ENCODE measurements at places on chromosomes 1 and 21. TPM values are rescaled to one million over a fixed set of nuclear protein-coding genes. Genes with fewer than 3 reads are reported as not detected.

- H3K36me3 ChIP-seq = peaks cover 18% of the 10 kb centered on the region
- H3K4me1 ChIP-seq = peaks cover 22% of the 10 kb centered on the region
- H3K27ac ChIP-seq = no peak overlapping the region
- peak; percentile 23 for DNase-seq
- peaks cover 29% of the 10 kb centered on the region for H3K27me3 ChIP-seq
- peak overlapping the region; percentile 92 for H3K4me3 ChIP-seq
Measured at GRCh38 chr1:3651026-3651929, 1.0 kb upstream of the TP73 start.

DNA sequence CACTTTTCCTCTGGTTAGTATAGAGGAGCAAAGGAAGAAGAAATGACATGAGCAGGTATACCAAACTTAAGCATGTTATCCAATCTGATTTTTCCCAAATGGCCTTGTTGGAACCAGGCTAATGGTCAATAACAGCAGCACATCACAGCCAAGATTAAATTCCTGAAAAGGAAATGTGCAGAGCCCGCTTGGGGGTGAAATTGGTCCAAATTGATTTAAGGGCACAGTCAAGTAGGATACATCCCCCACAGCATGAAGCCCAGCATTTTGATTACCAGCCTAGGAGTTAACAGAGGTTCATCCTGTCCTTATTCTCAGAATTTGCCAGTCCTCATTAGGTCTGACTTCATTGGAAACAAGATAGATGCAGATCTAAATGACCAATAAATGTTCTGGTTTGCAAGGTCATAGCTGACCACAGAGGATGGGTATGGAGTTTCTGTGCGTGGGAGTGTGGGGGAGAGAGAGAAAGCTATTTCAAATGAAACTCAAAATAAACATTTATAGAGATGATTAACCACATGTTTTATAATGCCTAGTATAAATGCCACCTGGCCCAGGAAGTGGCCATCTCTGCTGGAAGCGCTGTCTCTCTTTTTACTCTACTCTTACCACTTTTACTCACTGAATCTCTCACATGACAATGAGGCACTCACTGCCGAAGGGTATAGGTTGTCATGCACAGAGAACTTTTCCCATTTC is 38.7 kb downstream of the RGS5 start:
- no peak overlapping the region for H3K27ac ChIP-seq
- no peaks in the 10 kb centered on the region for H3K4me1 ChIP-seq
- no peaks in the 10 kb centered on the region for H3K27me3 ChIP-seq
- DNase-seq = no peak
- no peaks in the 10 kb centered on the region for H3K36me3 ChIP-seq
- no peak overlapping the region for H3K4me3 ChIP-seq

DNA sequence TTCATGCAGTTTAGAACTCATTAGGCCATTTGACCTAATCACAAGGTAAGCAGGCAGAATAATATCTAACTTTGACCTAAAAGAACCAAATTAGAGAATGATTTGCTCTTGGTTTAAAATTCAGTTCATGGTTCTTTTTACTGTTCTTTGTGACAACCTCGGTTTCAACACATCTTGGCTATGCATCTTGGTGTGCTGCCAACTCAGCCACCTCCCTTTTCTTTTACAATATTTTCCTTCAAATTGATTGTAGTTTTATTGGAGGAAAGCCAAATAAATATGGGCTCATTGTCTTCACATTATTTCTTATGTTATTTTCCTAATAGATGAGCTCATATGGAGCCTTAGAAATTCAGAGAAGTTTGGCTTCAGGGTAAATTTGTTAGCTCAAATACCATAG is 338.3 kb downstream of the SIPA1L2 start:
- no peak overlapping the region for H3K27ac ChIP-seq
- DNase-seq = no peak
- no peaks in the 10 kb centered on the region for H3K36me3 ChIP-seq

GRCh38 chr1:203619091-203619780 is 7.4 kb upstream of the ATP2B4 start:
- no peak overlapping the region for H3K4me3 ChIP-seq
- DNase-seq = no peak
- H3K4me1 ChIP-seq = no peaks in the 10 kb centered on the region

- DNase-seq = no peak
- no peak overlapping the region for H3K27ac ChIP-seq
- H3K36me3 ChIP-seq = no peaks in the 10 kb centered on the region
- H3K27me3 ChIP-seq = no peaks in the 10 kb centered on the region
Measured at GRCh38 chr1:212684521-212685090, 15.0 kb downstream of the BATF3 start.

GRCh38 chr1:226029093-226029496 is 30.0 kb upstream of the SDE2 start:
- H3K4me1 ChIP-seq = peaks cover 3% of the 10 kb centered on the region
- no peaks in the 10 kb centered on the region for H3K36me3 ChIP-seq
- no peak for DNase-seq
- H3K27me3 ChIP-seq = no peaks in the 10 kb centered on the region
- no peak overlapping the region for H3K27ac ChIP-seq
- no peak overlapping the region for H3K4me3 ChIP-seq

DNA sequence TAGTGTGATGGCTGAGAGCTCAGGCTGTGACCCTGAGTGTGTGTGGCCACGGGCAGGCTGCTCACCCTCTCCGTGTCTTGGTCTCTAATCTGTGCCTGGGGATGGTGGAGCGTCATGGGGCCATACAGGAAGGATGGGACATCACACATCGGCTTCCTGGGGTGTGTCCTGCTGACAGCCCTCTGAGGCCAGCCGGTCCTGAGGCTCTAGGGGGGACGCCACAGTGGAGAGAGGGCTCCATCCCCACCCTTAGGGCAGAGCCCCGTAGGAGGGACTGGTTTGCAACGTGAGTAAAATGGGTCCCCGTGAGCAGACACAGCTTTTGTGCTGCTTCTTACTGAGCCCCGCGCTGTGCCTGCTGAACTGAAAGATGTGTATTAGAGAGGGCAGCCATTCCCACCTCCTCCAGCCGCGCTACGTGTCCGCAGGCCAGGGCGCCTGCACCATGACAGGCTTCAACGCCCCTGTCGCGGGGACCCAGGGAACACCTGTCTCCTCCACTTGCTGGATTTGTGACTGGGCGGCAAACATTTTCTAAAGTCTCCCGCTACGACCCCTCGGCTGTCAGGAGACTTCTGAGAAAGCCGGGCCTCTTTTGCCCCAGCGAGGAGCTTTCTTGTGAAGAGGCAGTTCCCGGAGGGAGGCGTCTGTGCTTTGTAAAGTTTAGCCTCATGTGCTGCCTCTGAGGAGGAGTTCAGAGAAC is 8.1 kb downstream of the COL18A1 start:
- H3K27ac ChIP-seq = peak overlapping the region; percentile 97
- peaks cover 34% of the 10 kb centered on the region for H3K4me1 ChIP-seq
- no peak overlapping the region for H3K4me3 ChIP-seq
- H3K27me3 ChIP-seq = no peaks in the 10 kb centered on the region
- peak; percentile 20 for DNase-seq
- no peaks in the 10 kb centered on the region for H3K36me3 ChIP-seq

- H3K4me1 ChIP-seq = peaks cover 12% of the 10 kb centered on the region
- H3K36me3 ChIP-seq = no peaks in the 10 kb centered on the region
- no peaks in the 10 kb centered on the region for H3K27me3 ChIP-seq
- H3K4me3 ChIP-seq = no peak overlapping the region
- no peak overlapping the region for H3K27ac ChIP-seq
- no peak for DNase-seq
Measured at GRCh38 chr1:9729523-9729922, 78.0 kb downstream of the PIK3CD start.

DNA sequence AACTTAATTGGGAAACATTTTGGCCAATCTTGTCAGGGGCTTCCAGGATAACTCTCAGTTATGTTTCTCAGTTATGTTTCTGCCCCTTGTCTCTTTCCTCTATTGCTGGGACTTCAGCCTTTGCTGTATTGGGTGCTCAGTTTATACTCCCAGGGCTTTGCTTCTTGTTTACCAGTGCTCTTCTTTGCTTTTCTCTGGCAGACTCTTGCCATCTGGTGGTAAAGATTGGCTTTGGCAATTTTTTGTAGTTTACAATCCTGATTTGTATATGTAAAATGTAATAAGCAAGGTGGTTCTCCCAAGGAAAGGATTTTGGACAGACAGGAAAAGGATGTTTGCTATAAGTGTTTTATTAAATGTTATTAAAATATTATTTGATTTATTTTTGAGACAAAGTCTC is 37.9 kb downstream of the FABP3 start:
- no peaks in the 10 kb centered on the region for H3K36me3 ChIP-seq
- no peaks in the 10 kb centered on the region for H3K27me3 ChIP-seq
- DNase-seq = no peak

GRCh38 chr1:10122926-10123325 is 87.4 kb upstream of the KIF1B start:
- peaks cover 12% of the 10 kb centered on the region for H3K36me3 ChIP-seq
- no peak overlapping the region for H3K4me3 ChIP-seq
- no peak for DNase-seq
- no peaks in the 10 kb centered on the region for H3K4me1 ChIP-seq
- H3K27me3 ChIP-seq = no peaks in the 10 kb centered on the region
- no peak overlapping the region for H3K27ac ChIP-seq

DNA sequence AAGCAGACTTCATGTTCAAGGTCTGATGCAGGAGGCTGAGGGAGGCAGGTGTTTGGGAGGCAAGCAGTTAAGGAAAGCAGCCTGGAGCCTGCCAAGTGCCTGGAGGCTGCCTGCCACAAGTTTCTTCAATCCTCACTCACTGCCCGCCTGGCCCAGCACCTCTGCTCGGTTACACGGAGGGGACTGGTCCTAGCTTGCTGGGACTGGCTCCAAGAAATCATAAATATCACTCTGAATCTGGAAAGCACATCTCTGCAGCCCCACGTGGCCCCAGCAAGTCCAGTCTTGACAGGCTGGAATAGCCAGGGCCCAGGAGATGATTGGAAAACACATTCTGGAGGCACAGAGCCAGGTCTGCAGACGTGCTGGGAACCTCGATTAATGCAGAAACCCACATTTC is 83.9 kb downstream of the BCAR3 start:
- H3K36me3 ChIP-seq = no peaks in the 10 kb centered on the region
- no peak for DNase-seq
- H3K4me3 ChIP-seq = no peak overlapping the region
- no peaks in the 10 kb centered on the region for H3K27me3 ChIP-seq

DNA sequence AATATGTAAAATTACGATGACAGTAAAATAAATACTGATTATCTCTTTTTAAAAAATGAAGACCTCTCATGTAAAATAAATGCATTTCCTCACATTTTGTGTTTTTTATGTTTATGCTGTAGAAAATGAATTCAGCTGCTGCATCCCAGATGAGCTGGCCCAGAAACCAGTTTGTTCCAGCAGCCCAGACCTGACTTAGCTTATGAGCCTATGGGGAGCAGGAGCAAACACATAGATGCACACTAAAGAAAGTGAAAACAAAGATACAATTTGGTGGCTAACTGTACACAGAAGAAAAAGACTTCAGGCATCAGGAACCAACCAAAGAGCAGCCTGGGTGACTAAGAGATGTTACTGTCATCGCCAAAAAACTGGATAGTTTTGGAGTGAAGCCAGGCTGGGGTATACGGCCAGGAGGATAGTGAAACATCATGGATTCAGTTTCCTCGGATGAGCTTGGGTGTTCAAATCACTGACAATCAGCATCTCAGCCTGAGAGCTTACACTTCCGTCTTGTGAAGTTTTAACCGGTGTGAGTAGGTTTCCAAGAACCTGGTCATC is 113.9 kb upstream of the BACE2 start:
- no peaks in the 10 kb centered on the region for H3K36me3 ChIP-seq
- H3K27me3 ChIP-seq = no peaks in the 10 kb centered on the region
- no peak overlapping the region for H3K4me3 ChIP-seq
- H3K27ac ChIP-seq = no peak overlapping the region
- H3K4me1 ChIP-seq = no peaks in the 10 kb centered on the region
- no peak for DNase-seq

DNA sequence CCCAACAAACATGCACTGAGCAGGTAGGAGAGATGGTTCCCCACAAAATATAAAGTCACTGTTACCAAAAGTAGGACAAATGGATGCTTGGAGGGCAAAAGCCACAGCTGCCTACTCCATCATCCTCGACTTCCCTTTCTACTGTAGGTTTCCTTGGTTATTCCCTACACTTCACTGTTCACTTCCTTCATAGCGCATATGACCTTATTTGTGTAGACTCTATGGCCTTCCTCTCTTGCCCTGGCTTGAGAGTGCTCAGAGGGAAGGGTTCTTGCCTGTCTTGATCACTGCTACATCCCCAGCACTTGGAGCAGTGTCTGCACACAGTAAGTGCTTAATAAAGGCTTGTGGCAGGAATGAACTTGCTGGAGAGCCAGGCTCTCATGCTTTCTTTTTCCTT is 14.6 kb upstream of the TRNP1 start:
- no peaks in the 10 kb centered on the region for H3K27me3 ChIP-seq
- no peak for DNase-seq
- no peak overlapping the region for H3K27ac ChIP-seq

GRCh38 chr21:28587748-28588147 is 404.9 kb downstream of the LTN1 start:
- no peak for DNase-seq
- H3K4me3 ChIP-seq = no peak overlapping the region
- no peaks in the 10 kb centered on the region for H3K27me3 ChIP-seq
- H3K4me1 ChIP-seq = no peaks in the 10 kb centered on the region
- H3K27ac ChIP-seq = no peak overlapping the region

- H3K27me3 ChIP-seq = no peaks in the 10 kb centered on the region
- H3K4me1 ChIP-seq = no peaks in the 10 kb centered on the region
- H3K27ac ChIP-seq = no peak overlapping the region
- no peak for DNase-seq
Measured at GRCh38 chr1:45375104-45376090, 35.2 kb upstream of the MUTYH start.

Gene GCSAML
- not detected for total RNA-seq

Gene LCK
- total RNA-seq = 0.40 TPM

Gene CR1L
- not detected for total RNA-seq

Gene CEPT1
- total RNA-seq = 20.7 TPM

Gene FCMR
- total RNA-seq = 8.9 TPM

Gene PGLYRP3
- not detected for total RNA-seq

Gene TEKT2
- not detected for total RNA-seq
